ENCODE measurements at places on chromosomes 5 and 9.

DNA sequence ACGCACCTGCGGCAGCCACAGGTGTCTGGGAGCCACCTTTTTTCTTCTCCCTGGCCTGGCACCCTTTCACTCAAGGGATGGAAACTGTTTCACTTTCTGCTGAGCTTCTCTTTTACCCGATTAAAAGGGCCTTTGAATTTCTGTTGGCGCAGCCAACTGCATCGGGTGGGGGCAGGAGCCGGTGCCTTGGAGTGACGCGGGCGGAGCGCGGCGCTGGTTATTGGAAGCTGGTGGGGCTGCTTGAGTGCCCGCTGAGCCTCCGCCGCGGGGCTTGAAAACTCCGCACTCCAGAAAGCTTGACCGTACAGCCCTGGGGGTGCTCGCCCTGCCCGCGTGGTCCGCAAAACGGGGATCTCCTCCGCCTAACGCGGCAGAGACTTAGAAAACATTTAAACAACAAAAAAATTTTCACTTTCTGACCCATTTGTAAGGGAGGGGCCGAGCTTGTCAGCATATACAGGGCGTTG is 52.0 kb upstream of the TJP2 start:
- DNase-seq, result peak; percentile 78

DNA sequence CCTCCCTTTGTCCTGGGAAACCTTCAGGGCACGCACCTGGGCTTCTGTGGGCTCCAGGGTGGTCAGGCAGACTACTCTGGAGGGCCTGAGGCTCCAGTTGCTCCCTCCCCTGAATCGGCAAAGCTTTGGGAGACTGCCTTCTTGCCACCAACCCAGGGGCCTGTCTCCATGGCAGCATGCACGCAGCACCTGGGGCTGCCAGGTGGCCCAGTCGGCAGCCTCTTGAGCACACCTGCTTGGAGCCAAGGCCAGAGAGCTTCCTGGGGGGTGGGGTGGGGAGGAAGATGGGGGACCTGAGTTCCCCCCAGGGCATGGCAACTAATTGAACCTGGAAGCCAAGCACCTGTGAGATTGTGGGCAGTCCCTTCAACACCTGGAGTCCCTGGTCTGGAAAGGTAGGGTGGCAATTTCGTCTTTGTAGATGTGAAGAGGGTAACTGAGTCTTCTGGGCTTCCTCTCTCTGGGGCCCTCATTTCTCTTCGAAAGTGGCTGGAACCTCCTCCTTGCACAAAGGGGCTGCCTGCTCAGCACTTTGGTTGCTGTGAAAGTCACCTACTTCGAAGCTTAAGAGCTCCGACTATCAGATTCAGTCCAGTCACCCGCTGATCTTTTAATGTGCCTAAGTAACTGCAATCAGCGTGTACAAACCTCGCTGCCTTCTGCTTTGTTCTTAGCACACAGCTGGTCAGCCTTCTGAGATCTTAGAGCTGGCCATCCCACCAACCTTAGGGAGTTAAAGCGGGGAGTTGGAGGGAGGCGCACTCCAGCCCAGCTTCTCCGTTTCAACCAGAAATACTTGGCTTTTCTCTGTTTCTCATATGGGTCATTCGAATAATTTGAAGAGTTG is 4.0 kb downstream of the RNF183 start:
- DNase-seq, result no peak

- DNase-seq, result no peak
Observed at GRCh38 chr9:92407818-92408217, 3.4 kb upstream of the OGN start.

DNA sequence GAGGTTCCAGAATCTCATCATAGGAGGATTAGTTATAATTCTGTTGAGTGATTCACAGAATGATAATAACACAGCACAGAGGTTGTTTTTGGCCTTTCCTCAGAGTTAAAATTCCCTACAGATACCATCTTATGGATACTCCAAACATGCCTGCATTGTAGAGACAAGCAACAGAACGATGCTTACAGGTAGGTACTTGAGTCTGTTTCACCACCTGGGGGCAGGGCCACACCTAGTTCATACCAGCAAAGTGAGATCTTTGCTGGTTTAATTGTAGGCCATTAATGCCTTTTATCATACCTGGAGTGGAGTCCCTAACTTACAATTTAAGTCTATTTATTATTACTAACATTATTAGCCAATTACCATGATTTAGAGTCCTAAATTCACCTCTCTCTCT is 416.5 kb upstream of the TLE4 start:
- no peak for DNase-seq

GRCh38 chr9:124707666-124708065 is 63.4 kb downstream of the NR6A1 start:
- DNase-seq, result no peak

- DNase-seq, result no peak
Observed at GRCh38 chr5:14415024-14415697, 166.4 kb upstream of the OTULINL start.

All from ecto neural progenitor cell (in vitro differentiated cells).